ENCODE measurements at places on chromosomes 7 and 10. TPM values are rescaled to one million over a fixed set of nuclear protein-coding genes. Genes with fewer than 3 reads are reported as not detected.

The HOXA2 gene
- total RNA-seq: not detected

The SDHAF3 gene
- 11.1 TPM for total RNA-seq

The ATP6V0A4 gene
- total RNA-seq: not detected

The ZNF503 gene
- 0.38 TPM for total RNA-seq

The CPA2 gene
- 2.2 TPM for total RNA-seq

The OR2A1 gene
- not detected for total RNA-seq

The CYP26C1 gene
- total RNA-seq: 0.49 TPM

The C7orf57 gene
- 0.44 TPM for total RNA-seq

The VWDE gene
- 5.0 TPM for total RNA-seq

The SFTPD gene
- total RNA-seq: 0.79 TPM

The TMEM270 gene
- total RNA-seq: not detected

The C1QL3 gene
- not detected for total RNA-seq

DNA sequence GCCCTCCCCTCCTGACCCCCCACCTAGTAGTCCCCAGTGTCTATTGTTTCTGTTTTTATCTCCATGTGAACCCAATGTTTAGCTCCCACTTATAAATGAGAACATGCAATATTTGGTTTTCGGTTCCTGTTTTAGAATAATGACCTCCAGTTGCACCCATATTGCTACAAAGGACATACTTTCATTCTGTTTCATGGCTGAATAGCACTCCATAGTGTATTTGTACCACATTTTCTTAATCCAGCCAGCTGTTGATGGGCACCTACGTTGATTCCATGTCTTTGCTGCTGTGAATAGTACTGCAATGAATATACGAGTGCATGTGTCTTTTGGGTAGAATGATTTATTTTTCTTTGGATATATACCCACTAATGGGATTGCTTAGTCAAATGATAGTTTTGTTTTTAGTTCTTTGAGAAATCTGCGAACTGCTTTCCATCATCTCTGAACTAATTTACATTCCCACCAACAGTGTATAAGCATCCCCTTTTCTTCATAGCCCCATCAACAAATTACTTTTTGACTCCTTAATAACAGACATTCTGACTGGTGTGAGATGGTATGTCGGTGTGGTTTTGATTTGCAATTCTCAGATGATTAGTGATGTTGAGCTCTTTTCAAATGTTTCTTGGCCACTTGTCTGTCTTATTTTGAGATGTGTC lies 128.4 kb upstream of the PHYHIPL start:
- DNase-seq: no peak

- no peak for DNase-seq
Measured at GRCh38 chr7:38299275-38299931, 26.0 kb upstream of the TARP start.

DNA sequence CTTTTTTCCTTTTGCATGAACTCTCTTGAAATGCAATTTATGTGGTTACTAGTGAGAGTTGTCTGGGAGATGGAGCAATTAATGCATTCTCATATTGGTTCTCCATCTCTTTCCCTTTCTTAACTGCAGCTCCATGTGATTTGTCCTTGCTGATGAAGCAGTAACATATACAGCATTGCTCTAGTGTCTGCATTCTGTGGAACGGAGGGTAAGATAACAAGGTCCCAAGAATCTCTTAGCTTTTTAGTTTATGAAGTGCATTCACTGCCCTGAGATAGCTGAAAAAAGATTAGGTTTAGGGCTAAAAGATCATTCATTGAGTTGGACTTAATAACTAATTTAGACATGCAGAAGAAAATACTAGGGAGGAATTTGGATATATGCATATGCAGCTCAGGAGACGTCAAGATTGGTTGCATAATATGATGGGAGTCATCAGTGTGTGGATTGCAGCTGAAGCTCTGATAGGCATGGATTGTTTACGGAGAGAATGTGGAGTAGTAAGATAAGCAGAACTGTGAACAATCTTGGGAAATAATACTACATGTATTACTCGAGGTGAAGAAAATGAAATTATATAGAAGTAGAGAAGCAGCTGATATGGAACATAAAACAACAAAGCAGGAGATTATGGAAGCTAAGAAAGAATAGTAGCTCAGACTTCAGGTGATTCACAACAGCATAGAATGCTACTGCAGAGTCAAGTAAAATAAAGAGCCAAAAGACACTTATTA lies 404.7 kb downstream of the ARL4A start:
- DNase-seq: no peak

DNA sequence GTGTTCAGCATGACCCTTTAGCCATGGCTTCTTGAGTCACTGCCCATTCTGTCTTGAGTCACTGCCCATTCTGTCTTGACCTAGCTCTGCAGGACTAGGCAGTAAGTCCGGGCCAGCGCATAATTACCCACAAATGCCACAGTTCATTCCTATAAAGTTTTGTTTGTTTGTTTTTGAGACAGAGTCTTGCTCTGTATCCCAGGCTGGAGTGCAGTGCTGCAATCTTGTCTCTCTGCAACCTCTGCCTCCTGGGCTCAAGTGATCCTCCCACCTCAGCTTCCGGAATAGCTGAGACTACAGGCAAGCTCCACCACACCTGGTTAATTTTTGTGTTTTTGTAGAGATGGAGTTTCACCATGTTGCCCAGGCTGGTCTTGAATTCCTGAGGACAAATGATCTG lies 32.7 kb upstream of the TARP start:
- no peak for DNase-seq

DNA sequence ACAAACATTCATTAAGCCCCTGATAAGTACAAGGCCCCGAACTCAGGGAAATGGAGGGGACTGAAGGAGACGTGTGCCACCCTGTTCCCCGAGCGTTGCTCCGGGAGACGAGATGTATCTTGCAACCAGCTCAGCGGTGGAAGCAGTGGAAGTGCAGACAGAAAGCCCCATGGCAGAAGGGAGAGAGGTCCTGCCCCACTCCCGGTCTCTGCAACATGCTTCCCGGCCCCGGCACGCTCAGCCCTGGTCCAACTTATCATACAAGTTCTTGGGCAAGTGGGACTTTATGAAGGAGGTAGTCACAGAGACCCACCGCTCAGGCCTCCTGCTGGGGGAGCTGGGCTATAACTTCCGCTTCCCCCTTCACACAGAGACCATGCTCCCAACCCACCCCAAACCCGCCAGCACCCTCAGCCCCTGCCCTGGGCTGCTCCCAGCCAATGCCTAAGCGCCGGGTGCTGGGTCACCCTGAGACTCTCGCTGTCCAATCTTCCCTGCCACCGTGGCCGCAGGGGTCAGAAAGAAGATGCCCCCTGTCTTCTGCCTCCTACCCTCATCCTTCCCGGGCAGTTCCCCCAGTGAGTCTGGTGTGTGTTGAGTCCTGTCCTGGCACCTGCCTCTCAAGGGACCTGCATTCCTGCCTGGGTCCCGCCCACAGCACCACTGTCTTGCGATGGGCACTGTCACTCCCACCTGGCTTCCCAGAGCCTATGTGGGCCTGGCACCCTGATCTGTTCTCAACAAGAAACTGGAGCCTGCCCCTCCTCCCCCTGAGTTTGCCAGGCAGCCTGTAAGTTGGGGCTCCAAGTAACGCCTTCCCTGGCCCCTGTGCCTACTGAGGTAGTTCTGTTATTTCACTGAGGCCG lies 157.7 kb downstream of the PRKAG2 start:
- no peak for DNase-seq

DNA sequence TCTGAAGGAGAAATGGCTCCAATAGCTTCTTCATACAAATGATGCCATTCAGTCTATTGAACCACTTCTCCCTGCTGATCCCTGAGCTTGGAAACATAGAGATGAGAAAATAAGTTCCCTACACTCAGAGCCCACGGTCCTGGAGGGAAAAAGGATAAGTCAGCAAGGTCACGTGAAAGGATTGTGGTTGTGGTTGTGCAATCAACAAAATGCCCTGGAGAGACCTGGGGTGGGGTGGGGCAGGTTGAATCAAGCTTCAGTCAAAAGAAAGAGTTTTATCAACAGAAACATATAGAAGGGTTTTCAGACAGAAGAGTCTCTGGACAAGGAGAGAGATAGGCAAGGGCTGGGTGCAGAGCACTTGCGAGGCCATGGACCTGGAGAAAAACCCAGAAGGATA lies 30.1 kb downstream of the C10orf90 start:
- no peak for DNase-seq

- no peak for DNase-seq
Measured at GRCh38 chr7:25959168-25959734, 192.7 kb upstream of the NFE2L3 start.

GRCh38 chr7:158239290-158239981 lies 348.2 kb downstream of the PTPRN2 start:
- DNase-seq: no peak

- DNase-seq: no peak
Measured at GRCh38 chr7:46814516-46815250, 767.2 kb downstream of the TNS3 start.

DNA sequence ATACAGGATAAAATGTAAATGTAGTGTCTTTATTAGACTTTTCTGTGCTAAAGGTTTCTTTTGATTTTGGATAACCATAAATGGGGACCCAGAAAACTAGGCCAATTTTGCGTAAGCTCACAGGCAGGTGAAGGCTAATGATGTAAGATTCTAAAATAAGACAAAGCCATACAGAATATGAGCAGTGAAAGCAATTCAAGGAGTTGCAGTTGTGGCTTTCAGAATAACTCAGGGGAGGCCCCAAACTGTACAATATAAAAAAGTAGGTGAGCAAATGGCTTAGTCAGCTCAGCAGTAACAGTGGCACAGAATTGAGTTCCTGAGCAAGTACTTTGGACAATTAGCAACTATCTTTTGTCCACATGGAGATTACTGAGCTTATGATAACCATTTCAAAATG lies 81.7 kb upstream of the NRP1 start:
- DNase-seq: no peak

- DNase-seq: no peak
Measured at GRCh38 chr10:93337309-93337721, 144.8 kb downstream of the MYOF start.

DNA sequence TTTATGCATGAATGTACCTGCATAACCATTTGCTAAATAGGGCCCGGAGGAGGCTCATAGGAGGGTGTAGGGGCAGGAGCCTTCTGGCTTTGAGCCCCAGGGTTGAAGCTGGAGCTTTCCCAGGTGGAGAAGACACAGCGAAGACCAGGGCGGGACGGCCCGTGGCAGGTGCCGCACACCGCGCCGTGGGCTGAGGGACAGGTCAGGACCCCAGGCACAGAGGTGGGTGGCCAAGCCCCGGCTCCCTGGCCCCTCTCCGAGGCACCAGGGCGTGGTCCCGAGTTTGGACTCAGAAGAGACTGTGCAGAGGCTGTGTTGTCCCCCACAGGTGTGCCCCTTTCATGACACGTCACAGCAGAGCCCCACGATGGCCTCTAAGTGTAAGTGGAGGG lies 56.5 kb downstream of the PWWP2B start:
- DNase-seq: no peak

GRCh38 chr7:114695182-114695581 lies 226.7 kb upstream of the MDFIC start:
- no peak for DNase-seq

GRCh38 chr7:134991469-134992339 lies 5.4 kb downstream of the AGBL3 start:
- no peak for DNase-seq

GRCh38 chr10:17199351-17199804 lies 2.1 kb downstream of the TRDMT1 start:
- no peak for DNase-seq

DNA sequence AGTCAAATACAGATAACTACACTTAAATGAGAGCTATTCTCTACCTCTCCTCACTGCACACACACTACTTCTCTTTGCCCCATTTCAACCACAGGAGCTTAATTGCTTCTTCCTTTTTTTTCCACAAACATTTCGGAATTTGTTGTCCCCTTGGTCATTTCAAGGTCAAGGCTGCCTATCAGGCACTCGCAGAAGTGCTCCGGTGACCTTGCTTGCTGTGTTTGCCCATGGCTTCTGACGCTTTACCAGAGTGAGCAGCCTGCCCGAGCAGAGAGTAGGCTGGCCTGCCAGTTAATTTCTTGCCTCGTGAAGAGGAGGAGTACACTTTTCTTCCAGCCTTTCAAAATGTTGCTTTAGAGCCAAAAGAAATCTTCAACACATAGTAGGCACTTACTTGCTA lies 297.1 kb upstream of the LRGUK start:
- no peak for DNase-seq

- no peak for DNase-seq
Measured at GRCh38 chr7:1945558-1945957, 275.5 kb downstream of the ELFN1 start.

DNA sequence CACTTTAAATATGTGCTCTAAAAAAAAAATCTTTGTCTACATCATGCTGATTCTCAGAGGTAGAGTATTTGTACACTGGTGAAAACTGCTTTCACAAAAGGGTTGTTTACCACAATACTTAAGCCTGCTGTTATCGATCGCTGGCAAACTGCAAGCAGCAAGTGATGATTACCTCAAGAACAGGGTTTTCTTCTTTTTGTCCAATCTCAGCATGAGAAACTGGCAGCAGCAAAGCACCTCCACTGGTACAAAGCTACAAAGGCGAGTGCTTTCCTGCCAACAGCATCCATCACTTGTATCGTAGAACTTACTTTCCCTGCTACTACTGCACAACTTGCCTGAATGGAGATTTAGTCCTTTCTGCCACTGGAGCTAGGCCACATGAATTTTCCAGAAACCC lies 276.5 kb downstream of the DGKB start:
- DNase-seq: no peak

- DNase-seq: no peak
Measured at GRCh38 chr10:119330342-119330741, 123.0 kb downstream of the GRK5 start.

DNA sequence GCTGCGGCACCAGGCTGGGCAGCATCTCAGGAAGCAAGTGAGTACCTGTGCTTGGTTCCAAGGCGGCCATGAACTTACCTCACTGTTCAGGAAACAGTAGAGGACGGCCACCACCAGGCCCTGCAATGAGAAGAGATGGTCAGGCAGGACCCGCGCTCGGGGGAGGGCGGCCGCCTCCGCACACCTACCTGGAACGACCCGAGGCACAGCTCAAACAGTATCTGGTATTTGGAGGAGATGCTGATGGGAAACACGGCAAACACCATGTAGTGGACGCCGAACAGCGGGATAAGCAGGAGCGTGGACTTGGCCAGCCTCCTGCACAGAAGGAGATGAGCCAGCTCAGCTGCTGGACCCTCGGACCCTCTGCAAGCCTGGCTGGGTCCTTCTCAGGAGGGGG lies 112.9 kb downstream of the VIPR2 start:
- DNase-seq: no peak

- no peak for DNase-seq
Measured at GRCh38 chr7:128102490-128103291, 71.5 kb upstream of the LRRC4 start.

DNA sequence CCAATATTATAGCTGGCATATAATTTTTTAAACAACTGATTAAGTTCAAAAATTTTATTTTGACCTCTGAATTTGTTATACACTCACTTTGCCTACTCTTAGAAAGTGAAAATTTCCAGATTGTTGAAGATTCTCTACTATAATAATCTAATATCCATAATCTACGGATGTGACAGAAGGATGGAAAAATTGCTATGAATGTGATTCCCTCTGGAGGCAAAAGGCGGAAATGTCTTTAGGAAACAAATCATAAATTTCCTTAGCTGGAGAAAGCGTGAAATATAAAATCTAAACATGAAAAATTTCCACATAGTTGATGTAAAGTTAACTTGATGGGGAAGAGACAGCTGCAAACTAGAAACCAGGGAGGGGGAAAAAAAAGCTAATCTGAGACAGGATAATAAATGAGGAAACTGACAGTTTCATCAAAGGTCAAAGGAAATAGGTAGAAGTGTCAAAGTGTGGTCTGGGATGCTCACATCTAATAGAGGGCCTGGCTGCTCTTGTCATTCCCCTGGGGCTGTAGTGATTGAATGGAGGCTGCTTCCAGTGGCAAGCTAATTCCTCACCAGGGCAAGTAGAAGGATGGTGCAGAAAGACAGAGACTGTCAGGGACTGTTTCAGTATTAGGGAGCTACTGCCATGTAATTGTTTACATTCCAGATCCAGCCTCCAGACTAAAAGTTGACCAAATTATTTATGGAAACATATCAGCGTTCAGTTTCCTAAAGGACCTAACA lies 264.5 kb downstream of the SDHAF3 start:
- no peak for DNase-seq

Data from T-cell (primary cell).